ENCODE measurements at places on chromosomes 4 and X.

DNA sequence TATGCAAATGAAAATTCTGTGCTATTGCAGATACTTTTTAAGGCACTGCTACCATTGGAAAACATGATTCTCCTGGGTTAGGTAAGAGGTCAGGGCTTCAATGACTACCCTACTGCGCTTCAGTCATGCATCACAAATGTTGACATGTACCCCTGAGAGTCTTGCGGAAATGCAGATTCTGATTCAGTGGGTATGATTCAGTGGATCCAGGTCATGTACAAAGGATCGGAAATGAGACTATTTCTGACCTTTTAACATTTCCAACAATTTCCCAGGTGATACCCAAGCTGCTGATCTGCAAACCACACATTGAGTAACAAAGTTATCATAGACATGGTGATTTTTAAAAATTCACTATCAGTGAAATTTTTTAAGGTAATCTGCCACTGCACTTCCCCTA is 62.6 kb downstream of the DDX53 start:
- no peak for DNase-seq

DNA sequence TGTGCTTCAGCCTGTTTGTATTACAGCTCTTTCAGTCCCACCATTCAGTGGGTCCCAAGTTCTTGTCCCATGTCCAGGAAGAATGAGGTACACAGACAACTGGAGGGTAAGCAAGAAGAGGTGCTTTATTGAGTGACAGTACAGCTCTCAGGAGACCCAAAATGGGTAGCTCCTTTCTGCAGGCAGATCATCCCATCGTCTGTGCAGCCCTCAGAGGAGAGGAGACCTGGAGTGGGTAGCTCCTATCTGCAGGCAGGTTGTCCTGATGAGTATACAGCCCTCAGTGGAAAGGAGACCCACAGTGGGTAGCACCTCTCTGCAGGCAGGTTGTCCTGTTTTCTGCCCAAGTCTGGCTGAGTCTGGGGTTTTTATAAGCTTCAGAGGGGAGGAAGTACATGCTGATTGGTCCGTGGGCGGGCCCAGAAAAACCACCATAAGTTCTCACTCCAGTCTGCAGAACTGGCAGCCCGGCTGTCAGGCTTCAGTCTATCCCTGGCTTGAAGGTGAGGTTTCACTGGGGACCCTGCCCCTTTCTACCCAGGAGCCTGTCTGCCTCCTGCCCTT is 18.0 kb downstream of the GRK4 start:
- no peak for DNase-seq

- peak; percentile 60 for DNase-seq
Observed at GRCh38 chr4:1249148-1249730, 309 bp upstream of the CTBP1 start.

DNA sequence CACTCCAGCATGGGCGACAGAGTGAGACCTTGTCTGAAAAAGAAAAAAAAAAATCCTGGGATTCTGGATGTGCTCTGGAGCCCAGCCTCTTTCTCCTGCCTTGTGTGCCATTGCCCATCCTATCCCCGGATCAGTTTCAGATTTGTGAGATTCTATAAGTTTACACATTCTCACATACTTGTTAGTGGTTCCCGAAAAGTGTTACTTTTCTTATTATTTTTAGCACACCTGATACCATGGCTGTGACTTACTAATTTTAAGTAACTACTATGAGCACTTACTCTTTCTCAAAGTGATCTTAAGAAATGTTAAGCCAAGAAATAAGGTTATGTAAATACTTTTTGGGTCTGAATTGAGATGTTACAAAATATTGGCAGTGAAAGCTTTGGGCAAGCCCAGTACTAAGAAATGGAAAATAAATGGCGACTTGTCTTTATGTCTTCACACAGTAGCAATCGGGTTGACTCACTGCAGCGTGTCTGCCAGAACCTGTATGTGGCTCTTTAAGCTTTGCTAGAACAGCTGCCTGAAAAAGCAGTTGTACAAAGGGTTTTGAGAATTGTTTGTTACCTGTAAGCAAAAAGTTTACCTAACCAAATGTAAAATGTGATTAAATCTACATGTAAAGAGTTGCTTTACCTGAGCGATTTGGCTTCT is 118.7 kb downstream of the KLHL8 start:
- DNase-seq = no peak

GRCh38 chr4:6594826-6595355 is 19.9 kb downstream of the MAN2B2 start:
- DNase-seq = no peak

DNA sequence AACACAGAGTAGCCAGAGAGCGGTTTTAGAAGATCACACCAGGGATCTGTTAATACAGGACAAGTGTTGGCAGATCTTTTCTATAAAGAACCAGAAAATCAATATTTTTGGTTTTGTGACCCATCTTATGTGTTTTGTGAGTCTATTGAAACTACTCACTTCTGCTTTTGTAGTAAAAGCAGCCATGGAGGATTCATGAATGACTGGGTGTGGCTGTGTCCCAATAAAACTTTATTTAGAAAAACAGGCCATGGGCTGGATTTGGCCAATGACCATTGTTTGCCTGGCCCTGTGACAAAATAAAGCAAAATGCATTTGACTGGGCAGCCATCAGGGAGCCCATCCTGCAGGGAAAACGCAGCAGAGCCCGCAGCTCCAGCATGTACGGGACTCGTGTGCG is 99.9 kb upstream of the ADRA2C start:
- no peak for DNase-seq

GRCh38 chr4:7608046-7608445 is 173.3 kb upstream of the PSAPL1 start:
- DNase-seq = no peak

GRCh38 chr4:168877511-168878491 is 132.3 kb downstream of the CBR4 start:
- DNase-seq = no peak

DNA sequence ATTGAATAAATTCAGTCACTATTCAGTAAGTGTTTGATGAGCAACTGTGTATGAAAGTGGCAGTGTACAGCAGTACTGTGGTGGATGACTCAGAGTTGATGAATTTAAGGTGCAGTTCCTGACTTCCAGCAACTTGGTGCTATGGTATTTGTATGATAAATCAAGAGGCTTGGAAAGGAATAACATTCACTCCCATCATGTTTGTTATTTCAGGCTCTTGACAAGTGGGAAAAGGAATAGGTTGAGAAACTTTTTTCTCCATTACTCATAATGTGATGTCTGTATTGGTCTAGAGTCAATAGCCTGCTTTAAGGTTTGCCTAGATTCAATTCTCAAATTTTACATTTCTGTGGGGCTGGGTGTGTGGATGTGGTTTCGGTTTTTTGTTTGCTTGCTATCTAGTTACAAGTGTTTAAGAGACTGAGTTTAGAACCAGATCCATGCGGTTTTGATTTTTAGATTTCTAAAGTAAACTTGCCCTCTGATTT is 35.1 kb upstream of the CYP2U1 start:
- no peak for DNase-seq

DNA sequence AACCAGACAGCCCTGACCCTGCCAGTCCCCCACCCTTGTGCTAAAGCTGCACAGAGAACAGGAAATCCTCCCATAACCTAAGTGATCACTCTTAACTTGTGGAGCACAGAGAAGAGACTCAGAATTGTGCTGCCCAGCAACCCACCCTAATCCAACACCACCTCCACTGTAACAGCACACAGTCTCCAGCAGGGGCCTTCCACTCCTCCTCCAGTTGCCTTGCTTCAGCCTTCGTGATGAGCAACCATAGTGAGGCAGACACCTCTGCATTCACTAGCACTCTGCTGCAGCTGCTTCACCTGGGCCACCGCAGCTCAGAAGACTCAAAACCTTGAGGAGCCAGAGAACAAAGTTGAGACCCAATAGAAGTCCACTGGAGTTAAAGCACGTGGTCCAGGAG is 7.9 kb upstream of the UGT2B4 start:
- DNase-seq = no peak

GRCh38 chrX:10722851-10723250 is 102.5 kb upstream of the MID1 start:
- DNase-seq = peak; percentile 2

DNA sequence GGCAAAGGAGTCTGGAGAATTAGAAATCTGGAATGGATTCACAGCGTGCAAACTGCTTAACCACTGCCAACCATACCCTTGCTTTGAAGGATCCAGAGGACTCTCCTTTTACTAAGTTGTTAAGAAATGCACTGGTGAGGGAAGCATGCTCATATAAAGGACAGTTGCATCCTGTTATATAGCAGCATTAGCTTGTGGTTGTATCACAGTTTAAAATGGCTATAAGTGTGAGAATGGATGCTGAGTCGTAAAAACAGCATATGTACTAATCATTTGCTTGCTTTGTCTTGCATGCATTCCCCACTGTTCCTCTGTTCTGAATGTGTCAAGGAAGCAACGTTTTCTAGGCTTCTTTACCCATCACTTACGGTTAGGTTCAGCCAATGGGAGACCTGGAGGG is 101.1 kb downstream of the CXCL13 start:
- no peak for DNase-seq

DNA sequence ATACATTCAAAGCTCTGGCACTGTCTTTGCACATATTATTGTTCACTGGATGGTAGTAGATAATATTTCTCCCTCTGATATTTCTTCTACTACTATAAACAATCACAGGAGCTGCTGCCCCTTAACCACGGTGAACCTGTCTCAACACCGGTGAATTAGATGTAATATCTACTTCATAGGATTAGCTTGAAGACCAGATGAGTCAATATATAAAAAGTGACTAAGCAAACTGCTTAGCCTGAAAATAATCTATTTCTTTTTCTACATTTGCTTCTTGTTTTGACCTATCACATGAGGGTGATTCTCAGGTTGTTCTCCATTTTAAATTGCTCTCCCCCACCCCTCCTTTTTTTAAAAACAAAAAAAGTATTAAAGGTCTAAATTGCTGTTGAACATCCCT is 645.5 kb downstream of the ANKRD50 start:
- no peak for DNase-seq

DNA sequence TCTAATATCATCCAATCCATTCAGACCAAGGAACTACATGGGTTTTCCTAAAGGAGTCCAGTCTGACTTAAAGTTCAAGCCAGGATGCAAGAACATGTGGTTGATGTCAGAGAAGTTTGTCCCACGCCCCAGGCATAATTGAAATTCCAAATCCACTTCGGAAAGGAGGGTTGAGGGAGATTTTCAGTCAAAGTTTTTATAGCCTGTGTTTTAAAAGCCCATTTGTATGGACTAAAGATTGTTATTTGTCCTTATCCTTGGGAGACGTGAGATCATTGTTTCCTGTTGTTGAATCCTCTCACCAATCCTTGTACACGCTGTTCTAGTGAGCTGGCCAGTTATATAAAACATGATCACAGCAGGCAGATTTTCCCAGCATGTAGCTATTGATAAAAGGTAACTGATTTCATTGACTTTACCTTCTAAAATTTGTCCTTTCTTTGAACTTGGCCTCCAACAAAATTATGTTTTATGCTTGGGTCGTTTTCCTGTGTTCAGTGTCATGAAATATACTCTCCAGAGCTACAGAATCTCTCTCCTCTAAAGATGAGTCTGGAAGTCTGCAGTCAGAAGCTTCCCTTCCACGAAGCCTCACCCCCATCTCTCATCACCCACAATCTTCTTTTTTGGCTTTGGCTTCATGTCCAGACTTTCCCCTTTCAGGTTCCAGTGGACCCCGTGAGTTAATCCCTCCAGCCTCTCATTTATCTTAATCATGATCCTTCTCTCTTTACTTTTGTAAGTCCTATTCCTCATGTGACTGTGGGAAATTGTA is 92.9 kb downstream of the ATP10D start:
- DNase-seq = no peak

- no peak for DNase-seq
Observed at GRCh38 chr4:38323141-38323641, 340.8 kb upstream of the KLF3 start.

DNA sequence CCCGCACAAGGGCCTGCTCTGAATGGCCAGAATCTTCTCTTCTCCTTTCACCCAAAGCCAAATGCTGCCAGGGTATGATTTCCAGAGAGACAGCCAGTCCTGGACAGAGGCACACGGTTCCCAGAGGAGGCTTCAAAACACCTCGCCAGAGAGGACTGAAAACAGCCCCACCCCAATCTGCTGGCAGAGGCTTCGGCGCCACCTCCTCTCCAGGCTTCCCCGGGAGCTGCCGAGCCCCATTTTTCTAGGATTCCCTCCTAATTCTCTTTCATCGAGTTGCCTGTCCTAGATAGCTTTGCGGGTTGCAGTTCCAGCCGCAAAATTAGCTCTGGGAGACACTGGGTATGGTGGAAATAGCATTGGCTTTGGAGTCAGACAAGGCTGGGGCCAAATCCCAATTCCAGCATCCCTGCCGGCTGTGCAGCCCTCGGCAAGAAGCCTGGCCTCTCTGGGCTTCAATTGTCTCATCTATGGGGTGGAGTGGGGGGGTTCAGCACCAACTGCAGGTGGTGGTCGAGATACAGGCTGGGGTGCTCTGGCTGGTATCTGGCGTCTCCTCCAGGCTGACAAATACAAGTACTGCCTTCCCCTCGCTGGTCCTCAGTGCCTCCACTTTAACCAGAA is 22.6 kb downstream of the PPP2R2C start:
- no peak for DNase-seq

DNA sequence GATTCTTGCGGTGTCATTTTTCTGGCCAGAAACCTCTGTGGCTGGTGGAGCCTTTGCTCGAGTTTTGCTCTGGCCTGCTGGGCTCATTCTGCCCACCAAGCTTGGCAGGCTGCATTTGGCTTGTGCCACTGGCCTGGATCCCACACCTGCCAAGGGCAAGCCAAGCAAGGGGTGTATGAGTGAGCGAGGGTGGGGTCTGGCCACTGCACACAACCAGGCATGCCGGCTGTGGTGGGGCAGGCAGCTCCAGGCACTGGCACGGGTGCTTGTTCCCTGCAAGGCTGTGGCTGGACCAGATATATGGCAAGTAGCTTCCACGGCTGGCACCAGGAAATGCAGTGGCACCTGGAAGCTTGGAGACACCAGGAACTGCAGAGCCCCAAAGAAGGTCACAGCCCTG is 68.6 kb upstream of the PPP3CA start:
- DNase-seq = no peak

DNA sequence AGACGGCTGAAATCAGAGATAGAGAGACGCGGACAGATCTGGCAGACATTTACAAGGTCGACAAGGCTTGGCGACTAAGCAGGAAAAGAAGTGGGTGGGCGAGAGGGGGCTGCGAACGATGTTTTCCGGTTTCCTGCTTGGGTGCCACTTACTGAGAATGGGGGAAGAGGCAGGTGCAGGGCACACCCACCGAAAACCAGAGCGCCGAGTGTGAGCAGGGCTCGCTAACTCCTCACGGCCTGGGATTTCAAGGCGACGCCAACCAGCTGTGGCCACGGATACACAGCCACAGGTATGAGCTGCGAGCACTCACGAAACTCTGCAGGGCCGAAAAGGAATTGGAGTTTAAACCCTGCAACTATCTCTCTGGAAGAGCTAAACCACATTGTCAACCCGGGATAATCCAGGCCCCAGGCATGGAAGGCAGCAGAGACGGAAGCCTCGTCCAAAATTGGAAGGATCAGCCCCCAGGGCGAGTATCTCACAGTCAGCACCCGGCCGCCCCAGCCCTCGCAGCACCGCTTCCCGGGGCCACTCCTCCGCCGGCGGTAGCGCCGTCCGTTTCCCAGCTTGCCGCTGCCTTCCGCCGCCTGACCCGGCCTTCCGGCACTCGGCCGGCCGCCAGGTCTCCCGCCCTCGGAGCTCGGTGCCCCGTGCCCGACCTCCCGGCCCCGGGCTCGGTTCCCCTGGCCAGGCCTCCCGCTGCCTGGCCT is 778 bp downstream of the CASP3 start:
- DNase-seq = no peak

All from AML-193 (cell line).